ENCODE measurements at places on chromosomes 2 and 18.

DNA sequence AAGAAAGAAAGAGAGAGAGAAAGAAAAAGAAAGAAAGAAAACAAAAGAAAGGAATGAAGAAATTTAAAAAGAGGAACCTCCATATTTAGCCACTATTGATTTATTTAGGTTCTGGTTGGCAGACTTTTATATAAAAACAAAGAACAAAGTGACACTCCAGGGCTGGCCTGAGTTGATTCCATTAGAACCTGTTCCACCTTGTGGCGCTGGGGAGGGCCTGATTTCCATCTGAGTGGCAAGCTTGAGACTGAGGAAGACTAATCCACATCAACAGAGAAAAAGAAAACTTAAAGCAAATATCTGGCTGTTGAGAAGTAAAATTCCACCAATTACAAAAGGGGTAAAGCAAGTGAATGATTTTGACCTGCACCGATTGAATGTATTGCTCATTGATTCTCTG is 345.3 kb downstream of the EN1 start:
- DNase-seq = no peak

DNA sequence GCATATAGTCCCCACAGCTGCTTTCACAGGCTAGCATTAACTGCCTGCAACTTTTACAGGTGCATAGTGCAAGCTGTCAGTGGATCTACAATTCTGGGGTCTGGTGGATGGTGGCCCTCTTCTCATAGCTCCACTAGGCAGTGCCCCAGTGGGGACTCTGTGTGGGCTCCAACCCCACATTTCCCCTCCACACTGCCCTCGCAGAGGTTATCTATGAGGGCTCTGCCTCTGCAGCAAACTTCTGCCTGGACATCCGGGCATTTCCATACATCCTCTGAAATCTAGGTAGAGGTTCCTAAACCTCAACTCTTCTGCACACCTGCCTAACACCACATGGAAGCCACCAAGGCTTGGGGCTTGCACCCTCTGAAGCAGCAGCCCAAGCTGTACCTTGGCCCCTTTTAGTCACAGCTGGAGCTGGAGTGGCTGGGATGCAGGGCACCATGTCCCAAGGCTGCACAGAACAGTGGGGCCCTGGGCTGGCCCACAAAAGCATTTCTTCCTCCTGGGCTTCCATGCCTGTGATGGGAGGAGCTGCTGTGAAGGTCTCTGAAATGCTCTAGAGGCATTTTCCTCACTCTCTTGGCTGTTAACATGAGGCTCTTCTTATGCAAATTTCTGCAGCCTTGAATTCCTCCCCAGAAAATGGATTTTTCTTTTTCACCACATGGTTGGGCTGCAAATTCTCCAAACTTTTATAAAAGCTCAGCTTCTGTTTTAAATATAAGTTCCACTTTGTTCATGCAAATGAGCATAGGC is 59.3 kb downstream of the KDM3A start:
- DNase-seq = no peak

DNA sequence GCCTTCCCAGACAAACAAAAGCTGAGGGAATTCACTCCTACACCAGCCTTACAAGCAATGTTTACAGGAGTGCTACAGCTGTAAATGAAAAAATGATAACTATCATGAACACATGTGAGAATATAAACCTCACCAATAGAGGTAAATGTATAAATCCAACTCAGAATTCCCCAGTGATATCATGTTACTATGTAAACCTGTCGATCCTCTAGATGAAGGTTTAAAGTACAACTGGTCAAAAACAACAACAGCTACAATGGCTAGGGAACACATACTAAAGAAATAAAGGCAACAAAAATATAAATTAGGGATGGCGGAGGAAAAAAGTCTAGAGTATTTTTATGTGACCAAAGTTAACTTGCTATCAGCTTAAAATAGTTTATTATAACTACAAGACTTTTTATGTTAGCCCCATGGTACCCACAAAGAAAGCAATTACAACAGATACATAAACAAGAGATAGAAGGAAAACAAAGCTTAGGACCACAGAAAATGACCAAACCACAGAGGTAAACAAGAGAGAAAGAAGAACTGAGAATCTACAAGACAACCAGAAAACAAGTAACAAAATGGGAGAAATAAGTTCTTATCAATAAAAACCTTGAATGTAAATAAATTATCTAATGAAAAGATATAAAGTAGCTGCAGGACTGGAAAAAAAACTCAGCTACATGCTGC is 8.3 kb downstream of the CERKL start:
- DNase-seq = no peak

DNA sequence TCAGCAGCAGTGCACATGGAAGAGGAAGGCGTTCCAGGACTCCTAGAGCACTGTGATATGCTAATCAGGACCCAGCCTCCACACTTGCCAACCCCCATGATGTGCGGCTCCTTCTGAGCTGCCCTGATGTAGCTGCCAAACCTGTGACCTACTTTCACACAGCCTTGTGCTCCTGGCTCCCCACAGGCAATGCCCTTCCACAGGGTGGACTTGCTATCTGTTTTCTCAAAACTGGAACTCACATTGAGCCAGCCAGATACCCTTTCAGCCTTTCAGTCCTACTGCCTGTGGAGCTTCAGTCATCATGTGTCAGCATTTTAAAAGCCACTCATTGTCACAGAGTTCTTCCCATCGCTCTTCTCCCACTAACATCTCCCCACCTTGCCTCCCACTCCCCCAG is 181.6 kb downstream of the AFF3 start:
- no peak for DNase-seq

GRCh38 chr18:44178476-44178875 is 502.2 kb upstream of the SETBP1 start:
- no peak for DNase-seq

DNA sequence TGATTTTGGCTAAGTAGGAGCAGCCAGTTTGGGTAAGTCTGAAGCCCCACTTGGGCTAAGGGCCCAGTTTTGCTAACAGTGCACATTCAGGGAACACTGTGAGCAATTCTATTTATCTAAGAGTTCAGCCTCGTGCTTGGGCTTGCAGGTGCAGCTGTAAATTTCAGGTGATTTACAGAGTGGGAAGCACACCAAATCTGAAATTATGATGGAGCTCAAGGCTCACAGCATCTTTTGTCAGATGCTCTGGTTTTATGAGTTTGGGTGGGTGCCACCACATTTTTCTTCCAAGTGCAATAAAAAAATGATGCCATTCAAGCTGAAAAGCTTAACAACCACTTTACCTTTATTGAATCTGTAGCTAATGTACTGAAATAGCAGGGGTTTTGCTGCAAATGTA is 671.2 kb downstream of the LRRTM4 start:
- DNase-seq = no peak

GRCh38 chr2:95030496-95030895 is 5.0 kb downstream of the MAL start:
- no peak for DNase-seq

GRCh38 chr2:160224060-160224459 is 24.0 kb upstream of the ITGB6 start:
- DNase-seq = no peak

- DNase-seq = no peak
Observed at GRCh38 chr18:50748243-50749229, 71.3 kb downstream of the MRO start.

- no peak for DNase-seq
Observed at GRCh38 chr2:54946220-54946805, 103.9 kb downstream of the RTN4 start.

DNA sequence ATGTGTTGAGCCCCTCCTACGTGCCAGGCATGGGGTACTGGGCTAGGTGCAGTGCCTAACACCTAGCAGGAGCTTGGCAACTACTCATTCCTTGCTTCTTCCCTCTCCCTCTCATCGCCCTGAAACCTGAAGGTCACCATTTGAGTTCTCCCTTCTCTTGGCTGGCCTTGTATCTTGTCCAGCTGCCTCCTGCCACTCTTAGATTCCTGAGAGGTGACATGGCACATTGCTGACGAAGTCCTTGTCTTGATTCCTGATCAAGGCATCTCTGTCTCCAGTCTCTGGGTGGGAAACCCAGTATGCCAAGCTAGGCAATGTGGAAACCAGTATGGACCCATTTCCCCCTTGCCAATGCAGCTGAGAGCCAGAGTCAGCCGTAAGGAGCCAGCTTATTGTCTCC is 9.0 kb upstream of the EFR3B start:
- no peak for DNase-seq

DNA sequence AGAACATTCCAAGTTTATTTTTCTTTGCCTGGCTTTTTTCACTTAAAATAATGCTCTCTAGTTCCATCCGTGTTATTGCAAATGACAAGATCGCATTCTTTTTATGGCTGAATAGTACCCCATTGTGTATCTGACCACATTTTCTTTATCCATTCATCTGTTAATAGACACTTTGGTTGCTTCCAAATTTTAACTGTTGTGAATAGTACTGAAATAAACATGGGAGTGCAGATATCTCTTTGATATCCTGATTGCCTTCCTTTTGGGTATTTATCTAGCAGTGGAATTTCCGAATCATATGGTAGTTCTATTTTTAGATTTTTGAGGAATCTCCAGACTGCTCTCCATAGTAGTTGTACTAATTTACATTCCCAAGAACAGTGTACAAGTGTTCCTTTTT is 230.5 kb downstream of the FIGN start:
- DNase-seq = no peak

- no peak for DNase-seq
Observed at GRCh38 chr2:98907966-98908905, 27.8 kb downstream of the CRACDL start.
